ENCODE measurements at places on chromosomes 4 and X.

DNA sequence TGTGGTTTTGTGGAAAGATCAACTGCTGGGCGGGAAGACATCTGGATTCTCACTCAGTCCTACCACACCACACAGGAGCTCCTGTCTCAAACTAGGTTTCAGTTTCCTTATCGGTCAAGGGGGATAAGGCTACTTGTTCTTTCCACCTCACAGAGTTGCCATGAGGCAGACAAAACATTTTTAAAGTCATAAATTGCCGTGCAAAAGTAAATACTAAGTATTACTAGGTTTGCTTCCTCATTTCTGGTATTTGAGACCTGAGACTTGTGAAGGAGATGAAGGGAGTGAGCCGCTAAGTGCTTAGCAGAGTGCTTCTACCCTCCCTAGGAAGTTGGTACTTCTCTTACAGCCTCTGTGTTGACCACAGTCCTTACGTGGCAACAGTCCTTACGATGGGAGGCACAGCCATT is 1.5 kb downstream of the LAP3 start:
- DNase-seq: no peak

- DNase-seq: no peak
Measured at GRCh38 chr4:152962150-152962549, 26.0 kb downstream of the FHDC1 start.

GRCh38 chr4:41712425-41712824 is 36.1 kb downstream of the PHOX2B start:
- no peak for DNase-seq

GRCh38 chrX:20498851-20499635 is 232.3 kb upstream of the RPS6KA3 start:
- no peak for DNase-seq

Measured in spinal cord (tissue), 10 donors.